ENCODE measurements at places on chromosomes 11 and 22. TPM values are rescaled to one million over a fixed set of nuclear protein-coding genes. Genes with fewer than 3 reads are reported as not detected.

The CCDC116 gene
- not detected for total RNA-seq

The GRAP2 gene
- total RNA-seq = 2.8 TPM

The DKK3 gene
- 145 TPM for total RNA-seq

The CD248 gene
- total RNA-seq = 37.6 TPM

GRCh38 chr11:70834984-70835560, 417.3 kb downstream of the SHANK2 start:
- DNase-seq = no peak

DNA sequence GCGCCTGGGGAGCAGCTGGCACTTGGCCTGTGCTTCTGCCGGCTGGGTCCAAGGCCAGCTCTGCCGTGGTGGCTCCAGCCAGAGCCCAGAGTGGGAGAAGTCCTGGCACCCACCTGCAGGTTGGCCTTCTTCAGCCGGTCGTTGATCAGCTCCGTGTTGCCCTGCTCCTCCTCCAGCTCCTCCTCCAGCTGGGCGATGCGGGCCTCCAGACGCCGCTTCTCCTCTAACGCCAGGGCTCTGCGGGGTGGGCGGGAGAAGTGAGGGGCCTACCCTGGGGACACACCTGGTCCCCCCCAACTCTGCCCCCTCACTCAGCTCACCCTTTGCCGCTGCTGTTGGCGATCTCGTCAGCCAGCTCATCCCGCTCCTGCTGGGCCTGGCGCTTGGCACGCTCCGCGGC, 32.6 kb downstream of the APOL1 start:
- no peak for DNase-seq

DNA sequence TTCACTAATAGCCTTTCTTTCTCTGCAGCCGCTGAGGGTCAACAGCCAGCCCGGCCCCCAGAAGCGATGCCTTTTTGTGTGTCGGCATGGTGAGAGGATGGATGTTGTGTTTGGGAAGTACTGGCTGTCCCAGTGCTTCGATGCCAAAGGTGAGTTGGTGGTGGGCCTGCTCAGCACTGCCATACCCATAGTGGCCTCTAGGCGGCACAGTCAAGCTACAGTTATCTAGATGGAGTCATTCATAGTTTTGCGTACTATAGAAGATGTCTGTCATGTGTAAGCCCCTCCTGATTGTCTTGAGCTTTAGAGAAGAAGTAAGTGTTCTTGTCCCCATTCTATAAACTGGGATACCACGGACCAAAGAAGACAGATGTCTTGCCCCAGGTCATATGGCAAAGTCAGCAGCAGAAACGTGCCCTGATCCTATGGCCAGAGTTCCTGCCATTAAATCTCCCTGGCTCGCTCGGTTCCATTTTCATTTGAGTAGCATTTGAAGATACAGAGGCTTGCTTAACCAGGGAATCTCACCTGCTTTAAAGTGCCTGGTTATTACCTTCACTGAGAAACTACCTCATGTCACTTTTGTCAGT, 42.1 kb upstream of the CRTAM start:
- no peak for DNase-seq

- no peak for DNase-seq
These were observed 27.4 kb upstream of the SYT8 start for GRCh38 chr11:1807264-1807995.

GRCh38 chr11:47552056-47552565, 821 bp downstream of the CELF1 start:
- peak; percentile 43 for DNase-seq

GRCh38 chr11:12269104-12269441, 108.3 kb upstream of the PARVA start:
- DNase-seq = peak; percentile 91

DNA sequence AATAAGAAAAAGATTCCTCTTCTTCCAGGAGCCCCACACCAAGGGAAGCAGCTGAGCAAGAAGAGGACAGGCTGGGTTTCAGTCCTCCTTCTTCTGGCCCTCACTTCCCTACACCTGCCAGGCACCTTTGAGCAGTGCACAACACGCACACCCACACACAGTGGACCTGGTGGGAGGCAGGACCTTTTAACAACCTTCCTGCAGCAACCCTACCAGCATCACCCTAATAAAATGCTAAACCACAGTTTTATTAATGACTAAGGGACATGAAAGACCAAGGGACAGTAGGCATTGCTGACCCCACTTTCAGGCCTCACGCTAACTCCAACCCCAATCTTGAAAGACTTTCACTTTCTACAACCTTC, 12.2 kb downstream of the ARAP1 start:
- DNase-seq = no peak

Measured in tongue (tissue), 3 donors.